Activated CD8-positive, alpha-beta memory T cell treated with anti-CD3 and anti-CD28 coated beads, Interleukin-2, amount 50 U/mL, for 48 hours (primary cell): ENCODE measurements at places on chromosomes 5 and 9.

DNA sequence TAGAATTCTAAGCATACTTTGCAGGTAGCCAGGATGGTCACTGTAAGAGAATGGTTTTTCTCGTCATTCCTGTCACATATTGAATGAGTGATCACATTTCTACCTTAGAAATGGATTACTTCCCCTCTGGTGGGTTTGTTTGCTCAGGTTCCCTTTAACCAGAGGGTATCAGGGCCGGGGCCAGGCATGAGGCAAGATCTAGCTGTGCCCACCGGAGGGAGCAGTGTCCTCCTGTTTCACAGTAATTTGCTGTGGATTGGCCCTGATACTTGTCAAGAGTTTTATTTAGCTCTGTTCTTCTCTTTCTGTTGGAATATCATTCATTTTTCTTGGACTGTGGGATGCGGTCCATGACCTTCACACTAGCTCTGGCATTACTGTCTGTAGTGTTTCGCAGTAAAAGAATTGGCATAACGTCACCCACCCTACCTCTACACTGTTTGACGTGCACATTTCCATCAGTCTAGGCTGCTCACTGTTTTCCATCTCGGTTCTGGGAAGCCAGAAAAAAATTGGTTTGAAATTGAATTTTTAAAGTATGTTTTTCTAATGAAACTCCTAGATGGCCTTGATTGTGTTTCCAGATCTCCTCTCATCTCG, 42.4 kb upstream of the ZBED3 start:
- no peak for DNase-seq

DNA sequence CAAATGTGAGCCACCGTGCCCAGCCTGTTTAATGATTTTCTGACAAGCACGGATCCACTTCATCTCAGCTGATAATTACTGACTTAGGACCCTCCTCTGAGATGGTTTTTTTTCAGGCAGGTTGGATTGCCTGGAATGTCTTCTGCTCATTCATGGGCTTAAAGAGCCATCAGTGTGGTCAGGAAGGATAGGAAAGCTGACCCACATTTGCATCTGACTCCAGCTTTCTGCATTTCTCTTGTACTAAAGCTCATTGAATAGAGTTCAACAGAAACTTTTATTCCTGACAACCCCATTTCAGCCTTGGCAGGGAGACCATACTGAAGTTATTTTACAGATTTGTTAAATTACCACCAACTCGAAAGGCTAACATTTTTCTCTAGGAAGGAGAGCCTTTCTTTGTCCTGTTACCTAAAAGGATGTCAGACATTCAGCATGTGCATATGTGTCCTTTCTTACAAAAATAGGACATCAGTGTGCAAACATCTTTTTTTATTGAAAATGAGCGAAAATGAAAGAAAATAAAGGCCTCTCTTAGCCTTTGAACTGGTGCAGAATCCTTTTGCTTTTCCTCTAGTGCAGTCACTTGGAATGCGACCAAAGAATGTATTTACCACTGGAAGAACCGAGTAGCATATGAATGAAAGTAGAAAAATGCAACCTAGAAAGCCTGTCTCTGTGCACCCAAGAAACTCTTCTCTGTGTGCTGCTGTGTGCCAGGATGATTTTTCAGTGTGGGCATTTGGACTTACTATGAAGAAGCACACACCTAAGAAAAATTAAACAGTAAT, 26.6 kb downstream of the ADCY2 start:
- no peak for DNase-seq

DNA sequence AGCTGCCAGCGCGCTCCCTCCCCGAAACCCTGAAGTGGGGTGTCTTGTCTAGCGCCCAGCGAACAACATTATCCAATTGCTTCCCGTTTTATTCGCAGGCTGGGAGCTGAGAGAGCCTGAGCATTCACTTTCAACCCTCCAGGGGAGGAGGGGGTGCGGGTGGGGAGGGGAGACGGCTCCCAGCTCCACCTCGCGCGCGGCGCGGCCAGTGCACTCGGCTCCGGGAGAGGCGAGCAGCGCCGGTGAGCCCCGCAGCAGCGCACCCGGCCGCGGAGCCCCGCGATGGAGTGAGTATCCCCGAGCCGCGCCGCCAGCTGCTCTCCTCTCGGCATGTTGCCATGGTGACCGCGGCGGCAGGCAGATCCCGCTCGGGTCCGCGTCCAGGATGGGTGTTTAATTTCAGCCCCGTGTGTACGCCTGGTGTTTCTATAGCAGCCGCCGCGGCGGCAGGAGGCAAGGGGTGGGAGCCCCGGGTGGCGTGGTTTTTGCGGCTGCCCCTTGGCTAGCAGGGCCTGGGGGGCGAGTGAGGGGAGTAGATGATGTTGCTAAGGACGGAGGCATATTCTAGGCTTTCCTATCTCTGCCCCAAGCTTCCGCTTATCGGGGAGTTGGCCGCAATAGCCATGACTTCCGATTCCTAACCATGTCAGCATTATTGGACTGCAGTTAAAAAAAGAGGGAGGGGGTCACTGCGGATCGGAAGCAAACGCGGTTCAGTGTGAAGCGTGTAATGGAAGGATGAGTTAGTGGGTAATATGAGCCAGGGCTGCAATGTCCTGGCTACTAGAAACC, 139.2 kb upstream of the PALM2AKAP2 start:
- DNase-seq: no peak

- no peak for DNase-seq
Measured at GRCh38 chr5:10157085-10157669, 92.5 kb downstream of the ATPSCKMT start.

DNA sequence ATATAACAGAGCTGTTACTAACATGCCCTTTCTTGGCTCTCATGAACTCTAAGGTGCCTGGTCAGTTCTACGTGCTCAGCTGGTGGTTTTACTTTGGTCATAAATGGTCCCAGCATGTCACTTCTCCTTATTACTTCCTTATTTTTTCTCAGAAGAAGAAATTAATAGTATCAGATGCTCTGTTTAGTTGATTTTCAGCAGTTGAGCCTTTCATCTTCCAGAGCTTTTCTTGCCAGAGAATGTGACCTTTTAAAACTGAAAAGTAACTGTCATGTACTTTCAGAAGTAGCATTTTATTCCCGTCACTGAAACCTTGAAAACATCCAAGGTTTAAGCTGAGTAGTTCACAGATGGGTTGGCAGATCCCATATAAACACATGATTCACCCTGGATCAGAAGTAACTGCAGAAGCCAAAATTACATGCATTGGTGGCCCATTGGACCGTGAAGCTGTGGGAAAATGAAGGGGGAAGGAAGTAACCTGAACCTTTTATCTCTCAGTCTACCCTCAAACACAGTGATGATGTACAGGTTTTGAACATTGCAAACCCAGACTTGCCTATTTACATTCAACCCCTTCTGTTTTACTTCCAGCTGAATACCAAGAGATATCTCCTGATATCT, 50.5 kb downstream of the HACD4 start:
- DNase-seq: no peak

- no peak for DNase-seq
Measured at GRCh38 chr9:69454321-69454720, 129.3 kb downstream of the ENTREP1 start.

- no peak for DNase-seq
Measured at GRCh38 chr5:127856292-127856691, 153.1 kb downstream of the CCDC192 start.

- no peak for DNase-seq
Measured at GRCh38 chr9:104386425-104387069, 117.5 kb upstream of the OR13F1 start.

DNA sequence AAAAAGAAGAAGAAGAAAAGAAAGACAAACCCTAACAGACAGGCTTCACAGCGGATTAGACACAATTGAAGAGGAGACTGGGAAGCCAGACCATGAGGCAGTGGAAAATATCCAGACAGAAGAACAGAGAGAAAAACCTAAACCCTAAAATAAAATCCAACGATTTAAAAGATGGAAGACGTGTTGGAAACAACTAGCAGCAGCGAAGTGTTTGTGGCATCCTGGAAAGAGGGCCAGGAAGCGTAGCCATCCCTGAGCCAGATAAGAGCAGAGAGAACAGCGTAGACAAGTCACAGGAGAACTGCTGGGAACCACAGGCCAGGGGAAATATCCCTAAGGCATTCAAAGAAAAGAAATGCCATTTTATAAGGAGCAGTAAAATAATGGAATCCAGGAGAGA, 39.7 kb upstream of the NKD2 start:
- DNase-seq: no peak

- no peak for DNase-seq
Measured at GRCh38 chr5:124087752-124088151, 575.8 kb downstream of the CSNK1G3 start.

- DNase-seq: no peak
Measured at GRCh38 chr5:36666274-36666673, 59.9 kb downstream of the SLC1A3 start.

- no peak for DNase-seq
Measured at GRCh38 chr9:5949103-5949699, 58.5 kb downstream of the MLANA start.

GRCh38 chr5:80738466-80738865, 83.7 kb upstream of the DHFR start:
- no peak for DNase-seq

DNA sequence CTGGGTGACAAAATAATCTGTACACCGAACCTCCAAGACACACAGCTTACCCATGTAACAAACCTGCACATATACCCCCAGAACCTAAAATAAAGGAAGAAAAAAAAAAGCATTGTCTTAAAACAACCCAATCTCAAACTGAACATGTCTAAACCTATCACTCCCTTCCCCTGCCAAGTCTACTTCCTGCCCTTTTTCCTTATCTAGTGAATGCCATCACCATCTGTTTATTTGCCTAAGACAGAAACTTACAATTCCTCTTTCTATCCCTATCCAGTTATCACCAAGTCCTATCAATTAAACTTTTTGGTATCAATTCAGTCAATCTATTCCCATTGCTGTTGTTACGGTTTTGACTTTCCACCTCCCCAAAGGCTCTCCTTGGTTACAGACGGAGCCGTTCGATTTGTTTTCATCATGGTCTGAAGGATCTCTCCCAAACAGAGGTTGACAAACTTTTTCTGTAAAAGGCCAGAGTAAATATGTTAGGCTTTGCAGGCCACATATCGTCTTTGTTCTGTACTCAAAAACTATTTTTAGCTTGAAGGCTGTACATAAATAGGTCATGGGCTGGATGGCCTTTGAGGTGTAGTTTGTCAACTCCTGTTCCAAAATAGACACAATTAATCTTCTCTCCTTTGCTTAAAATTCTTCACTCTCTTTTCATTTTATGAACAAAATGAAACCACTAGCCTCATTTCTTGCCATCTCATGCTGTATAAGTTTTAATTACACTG, 12.1 kb downstream of the NOL8 start:
- no peak for DNase-seq

- peak; percentile 52 for DNase-seq
Measured at GRCh38 chr5:395156-395920, 47.6 kb upstream of the EXOC3 start.

DNA sequence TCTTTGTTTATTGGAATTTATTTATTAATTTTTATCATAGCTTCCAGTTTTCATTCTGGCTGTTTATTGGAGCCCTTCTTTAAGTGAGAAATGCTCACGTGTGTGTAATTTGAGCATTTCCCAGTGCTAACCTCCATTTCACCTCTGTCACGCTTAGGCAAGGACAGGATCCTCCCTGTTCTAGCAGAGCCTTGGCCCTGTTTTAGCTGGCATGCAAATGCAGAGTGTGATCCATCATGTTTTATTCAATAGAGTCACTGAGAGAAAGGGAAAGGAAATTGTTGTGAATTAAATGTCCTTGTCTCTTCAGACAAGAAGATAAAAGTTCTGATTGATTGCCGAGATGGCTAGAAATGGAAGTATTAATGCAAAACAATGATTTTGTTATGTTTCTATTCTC, 137.3 kb upstream of the ACO1 start:
- DNase-seq: no peak

GRCh38 chr9:125541840-125542243, 165.2 kb downstream of the MAPKAP1 start:
- no peak for DNase-seq

GRCh38 chr5:37637165-37637845, 202.5 kb downstream of the GDNF start:
- DNase-seq: no peak

DNA sequence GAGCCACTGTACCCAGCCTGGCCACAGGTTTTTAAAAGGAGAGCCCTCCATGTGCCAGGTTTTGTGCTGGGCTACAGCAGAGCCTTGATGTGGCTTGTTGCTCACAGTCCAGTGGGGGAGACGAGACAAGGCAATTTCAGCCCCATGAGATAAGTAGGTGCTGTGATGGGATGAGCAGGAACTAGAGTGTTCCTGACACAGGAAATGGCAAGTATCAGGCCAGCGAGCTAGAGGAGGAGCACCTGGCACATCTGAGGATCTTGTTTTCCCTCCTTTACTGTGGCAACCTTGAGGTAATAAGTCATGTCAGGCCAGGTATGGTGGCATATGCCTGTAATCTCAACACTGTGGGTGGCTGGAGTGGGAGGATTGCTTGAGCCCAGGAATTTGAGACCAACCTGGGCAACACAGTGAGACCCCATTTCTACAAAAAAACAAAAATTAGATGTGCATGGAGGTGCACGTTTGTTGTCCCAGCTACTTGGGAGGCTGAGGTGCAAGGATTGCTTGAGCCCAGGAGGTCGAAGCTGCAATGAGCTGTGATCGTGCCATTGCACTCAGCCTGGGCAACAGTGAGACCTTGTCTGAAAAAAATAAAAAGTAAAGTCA, 3.8 kb upstream of the ZDHHC12 start:
- no peak for DNase-seq

DNA sequence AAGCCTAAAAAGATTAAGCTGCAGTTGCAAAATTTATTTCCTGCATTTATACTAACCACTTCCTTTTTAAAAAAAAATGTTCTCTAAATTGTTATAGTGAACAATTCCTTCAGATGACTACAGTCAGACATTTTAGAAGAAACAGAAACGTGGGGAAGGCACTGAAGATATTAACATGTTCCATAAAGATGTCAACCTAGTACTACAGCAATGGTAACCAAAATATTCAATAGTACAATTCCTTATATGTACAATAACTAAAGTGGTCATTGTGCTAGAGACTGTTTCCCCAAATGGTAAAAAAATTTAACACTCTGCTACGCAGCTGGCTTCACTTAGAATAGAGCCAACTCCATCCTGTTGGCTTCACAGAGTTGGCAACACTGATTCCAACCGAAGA, 97.7 kb downstream of the FNBP1 start:
- no peak for DNase-seq

- no peak for DNase-seq
Measured at GRCh38 chr5:54524082-54524481, 6.5 kb downstream of the SNX18 start.

DNA sequence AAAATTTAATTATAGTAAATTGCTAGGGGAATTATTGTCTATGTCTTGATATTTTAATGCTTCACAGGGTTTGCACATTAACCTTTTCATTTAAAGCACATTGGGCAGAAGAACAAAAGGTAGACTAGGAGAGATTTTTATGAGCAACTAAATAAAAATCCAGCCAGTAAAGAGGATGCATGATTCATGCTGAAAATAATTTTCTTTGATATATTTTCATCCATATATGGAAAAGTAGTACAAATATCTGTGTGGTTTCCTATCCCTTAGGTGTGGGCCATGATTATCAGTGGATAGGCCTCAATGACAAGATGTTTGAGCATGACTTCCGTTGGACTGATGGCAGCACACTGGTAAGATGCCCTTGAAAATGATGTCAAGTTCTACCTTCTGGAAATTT, 83.1 kb downstream of the VCAN start:
- DNase-seq: no peak
